Ovary (tissue), 10 donors: ENCODE measurements at places on chromosomes 11 and 22. TPM values are rescaled to one million over a fixed set of nuclear protein-coding genes. Genes with fewer than 3 reads are reported as not detected.

GRCh38 chr11:72899238-72899637 lies 85.0 kb downstream of the ATG16L2 start:
- H3K4me3 ChIP-seq = no peak overlapping the region
- H3K36me3 ChIP-seq = no peaks in the 10 kb centered on the region
- no peaks in the 10 kb centered on the region for H3K27me3 ChIP-seq
- no peak for DNase-seq
- H3K4me1 ChIP-seq = no peaks in the 10 kb centered on the region
- no peak overlapping the region for H3K27ac ChIP-seq

DNA sequence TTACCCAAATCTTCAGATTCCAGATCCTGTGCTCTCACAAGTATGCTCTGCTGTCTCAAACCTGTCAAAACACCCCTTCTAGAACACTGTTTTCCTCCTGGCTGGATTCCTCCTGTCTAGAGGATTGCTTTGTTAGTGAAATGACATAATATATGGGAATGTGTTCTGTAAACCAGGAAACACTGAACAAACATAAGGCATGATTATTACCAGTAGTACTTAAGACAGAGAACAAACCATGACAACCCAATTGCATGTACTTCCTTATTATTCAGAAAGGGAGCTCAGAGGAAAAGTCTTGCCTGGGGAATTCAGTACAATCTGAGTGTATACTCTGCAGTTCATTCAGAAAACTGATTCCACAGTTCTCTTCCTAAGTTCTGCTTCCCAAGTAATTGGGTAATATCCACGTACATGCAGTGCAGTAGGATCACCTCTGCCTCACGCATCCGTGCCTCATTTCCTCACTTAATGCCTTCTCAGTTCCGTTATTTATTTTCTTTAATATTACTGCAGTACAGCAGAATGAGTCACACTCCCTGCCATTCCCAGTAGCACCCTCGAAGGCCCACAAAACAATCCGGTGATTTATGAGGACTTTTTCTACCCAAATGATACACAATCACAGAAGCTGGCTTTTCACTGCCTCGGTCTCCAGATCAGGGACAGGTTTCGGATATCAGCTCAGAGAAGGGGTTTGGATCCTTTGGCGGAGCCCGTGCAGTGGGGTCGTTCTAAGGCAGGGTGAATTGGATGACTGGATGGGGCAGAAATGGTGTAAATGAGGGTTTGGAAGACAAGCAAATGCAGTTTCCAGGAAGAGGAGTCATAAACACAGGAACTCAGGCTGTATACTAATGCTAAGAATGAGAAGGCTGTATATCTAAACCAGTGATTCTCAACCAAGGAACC lies 896.9 kb downstream of the KCNA4 start:
- DNase-seq = no peak
- no peak overlapping the region for H3K4me3 ChIP-seq
- H3K4me1 ChIP-seq = no peaks in the 10 kb centered on the region
- no peaks in the 10 kb centered on the region for H3K27me3 ChIP-seq
- H3K36me3 ChIP-seq = no peaks in the 10 kb centered on the region

The FIBIN gene
- 18.7 TPM for total RNA-seq

DNA sequence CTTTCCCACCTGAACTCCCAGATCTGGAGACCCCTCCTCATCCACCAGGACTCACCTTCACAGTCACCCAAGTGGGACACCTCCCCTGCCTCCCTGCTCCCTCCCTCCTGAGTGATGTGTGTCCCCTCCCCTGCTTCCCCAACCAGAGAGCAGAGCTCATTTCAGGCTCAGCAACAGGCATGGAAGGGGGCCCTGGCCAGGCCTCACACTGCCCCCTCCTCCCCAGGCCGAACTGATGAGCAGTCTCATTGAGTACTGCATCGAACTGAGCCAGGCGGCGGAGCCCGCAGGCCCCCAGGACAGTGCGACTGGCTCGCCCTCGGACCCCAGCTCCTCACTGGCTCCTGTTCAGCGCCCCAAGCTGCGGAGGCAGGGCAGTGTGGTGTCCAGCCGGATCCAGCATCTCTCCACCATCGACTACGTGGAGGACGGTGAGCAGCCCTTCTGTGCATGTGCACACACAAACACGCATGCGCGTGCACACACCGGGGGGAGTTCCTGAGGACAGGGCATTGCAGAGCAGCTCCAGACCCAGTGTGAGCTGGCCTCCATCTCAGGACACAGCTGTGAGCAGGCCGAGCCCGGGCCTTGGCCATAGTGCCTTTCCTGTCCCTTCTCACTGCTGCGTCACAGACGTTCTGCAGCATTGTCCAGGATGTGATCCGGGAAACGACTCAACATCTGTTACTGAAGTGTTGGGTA lies 17.8 kb upstream of the NEAT1 start:
- H3K36me3 ChIP-seq = no peaks in the 10 kb centered on the region
- H3K4me3 ChIP-seq = no peak overlapping the region
- DNase-seq = no peak
- H3K4me1 ChIP-seq = no peaks in the 10 kb centered on the region

DNA sequence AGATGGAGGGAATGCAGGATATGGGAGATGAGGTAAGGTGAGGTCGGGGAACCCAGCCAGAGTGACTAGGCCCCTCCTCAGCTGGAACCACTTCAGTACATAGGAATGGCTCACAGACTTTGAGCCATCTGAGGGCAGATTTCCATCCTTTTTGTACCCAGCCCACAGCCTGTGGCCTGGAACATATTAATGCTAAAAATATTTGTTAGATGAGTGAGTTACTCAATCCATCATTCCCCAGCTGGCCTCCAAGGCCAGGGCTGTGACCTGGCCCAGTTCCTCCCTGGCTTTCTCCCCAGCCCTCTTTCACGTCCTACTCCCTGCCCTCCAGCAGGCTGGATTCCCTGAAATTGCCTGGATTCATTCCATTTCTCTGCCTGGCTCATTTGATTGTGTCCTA lies 57.2 kb upstream of the PRDM11 start:
- no peaks in the 10 kb centered on the region for H3K36me3 ChIP-seq
- no peaks in the 10 kb centered on the region for H3K27me3 ChIP-seq
- DNase-seq = peak; percentile 81
- H3K4me1 ChIP-seq = peaks cover 8% of the 10 kb centered on the region
- H3K4me3 ChIP-seq = no peak overlapping the region
- no peak overlapping the region for H3K27ac ChIP-seq

DNA sequence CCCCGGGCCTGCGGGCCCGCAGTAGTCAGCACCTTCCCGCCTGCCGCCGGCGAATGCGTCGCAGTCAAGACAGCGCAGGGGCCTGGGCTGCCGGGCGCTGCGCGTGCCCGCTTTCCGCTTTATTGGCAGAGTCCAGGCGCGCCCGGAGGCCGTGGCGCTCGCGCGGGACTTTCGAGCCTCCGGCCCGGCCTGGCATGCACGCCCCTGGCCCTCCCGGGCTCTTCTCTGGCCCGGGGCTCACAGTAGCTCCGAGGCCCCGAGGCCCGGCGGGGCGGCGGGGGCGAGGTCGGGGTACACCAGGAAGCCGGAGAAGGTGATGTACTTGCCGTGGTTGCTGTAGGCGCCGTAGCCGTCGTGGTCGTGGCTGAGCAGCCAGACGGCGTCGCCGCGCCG lies 3.1 kb downstream of the FAM180B start:
- DNase-seq = peak; percentile 57
- peaks cover 11% of the 10 kb centered on the region for H3K4me1 ChIP-seq
- H3K27ac ChIP-seq = peak overlapping the region; percentile 76

The F2 gene
- total RNA-seq = not detected

The RPS6KA4 gene
- 7.3 TPM for total RNA-seq

- H3K27ac ChIP-seq = no peak overlapping the region
- DNase-seq = no peak
- H3K4me1 ChIP-seq = peaks cover 11% of the 10 kb centered on the region
- no peak overlapping the region for H3K4me3 ChIP-seq
These were observed 61.1 kb downstream of the FLRT1 start for GRCh38 chr11:64096835-64097234.

DNA sequence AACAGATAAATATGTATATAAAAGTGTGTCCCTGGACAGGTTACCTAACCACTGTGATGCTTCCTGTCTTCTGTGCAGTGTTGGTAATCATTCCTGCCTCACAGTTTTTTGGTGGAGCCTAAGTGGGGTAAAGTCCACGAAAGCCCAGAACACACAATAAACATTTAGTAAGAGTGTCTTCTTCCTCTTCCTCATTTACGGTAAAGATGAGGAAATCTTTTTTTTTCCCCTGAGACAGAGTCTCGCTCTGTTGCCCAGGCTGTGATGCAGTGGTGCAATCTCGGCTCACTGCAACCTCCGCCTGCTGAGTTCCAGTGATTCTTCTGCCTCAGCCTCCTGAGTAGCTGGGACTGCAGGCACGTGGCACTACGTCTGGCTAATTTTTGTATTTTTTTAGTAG lies 117.1 kb downstream of the LDLRAD3 start:
- H3K27me3 ChIP-seq = no peaks in the 10 kb centered on the region
- no peaks in the 10 kb centered on the region for H3K36me3 ChIP-seq
- no peak overlapping the region for H3K4me3 ChIP-seq
- no peak for DNase-seq

GRCh38 chr22:38733724-38734381 lies 21.9 kb downstream of the SUN2 start:
- H3K27me3 ChIP-seq = no peaks in the 10 kb centered on the region
- H3K4me3 ChIP-seq = no peak overlapping the region
- peaks cover 20% of the 10 kb centered on the region for H3K4me1 ChIP-seq
- no peaks in the 10 kb centered on the region for H3K36me3 ChIP-seq
- DNase-seq = peak; percentile 75

The CRYBB2 gene
- not detected for total RNA-seq

DNA sequence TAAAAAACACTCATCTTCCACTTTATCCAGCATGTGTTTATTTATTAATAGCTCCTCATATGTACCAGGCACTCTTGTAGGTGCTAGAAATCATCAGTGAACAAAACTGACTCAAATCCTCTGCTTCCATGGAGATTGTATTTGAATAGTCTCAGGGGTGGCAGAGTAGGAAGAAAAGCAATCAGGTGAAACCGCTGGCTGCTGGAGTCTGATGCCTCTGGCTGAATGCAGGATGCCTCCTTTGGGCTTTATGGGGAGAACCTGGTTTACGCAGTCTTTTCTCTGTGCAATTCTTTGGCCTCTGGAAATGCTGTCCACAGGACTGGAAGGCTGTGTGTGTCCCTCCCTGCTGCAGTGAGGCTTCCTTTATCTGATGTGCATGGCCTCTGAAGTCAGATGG lies 12.8 kb upstream of the OSBP2 start:
- H3K27ac ChIP-seq = no peak overlapping the region
- H3K27me3 ChIP-seq = no peaks in the 10 kb centered on the region
- H3K4me1 ChIP-seq = no peaks in the 10 kb centered on the region
- H3K4me3 ChIP-seq = no peak overlapping the region
- no peaks in the 10 kb centered on the region for H3K36me3 ChIP-seq
- no peak for DNase-seq

- H3K4me1 ChIP-seq = peaks cover 63% of the 10 kb centered on the region
- H3K27me3 ChIP-seq = no peaks in the 10 kb centered on the region
- H3K36me3 ChIP-seq = no peaks in the 10 kb centered on the region
These were observed 4.8 kb downstream of the ARHGEF17 start for GRCh38 chr11:73312851-73313327.

- no peak overlapping the region for H3K27ac ChIP-seq
- no peaks in the 10 kb centered on the region for H3K36me3 ChIP-seq
- no peak for DNase-seq
- H3K4me1 ChIP-seq = no peaks in the 10 kb centered on the region
- H3K27me3 ChIP-seq = no peaks in the 10 kb centered on the region
- no peak overlapping the region for H3K4me3 ChIP-seq
These were observed 284.6 kb upstream of the ZC3H12C start for GRCh38 chr11:109808569-109808968.

GRCh38 chr11:96815236-96815635 lies 425.4 kb downstream of the JRKL start:
- no peak overlapping the region for H3K27ac ChIP-seq
- no peaks in the 10 kb centered on the region for H3K36me3 ChIP-seq
- no peaks in the 10 kb centered on the region for H3K27me3 ChIP-seq
- no peaks in the 10 kb centered on the region for H3K4me1 ChIP-seq

DNA sequence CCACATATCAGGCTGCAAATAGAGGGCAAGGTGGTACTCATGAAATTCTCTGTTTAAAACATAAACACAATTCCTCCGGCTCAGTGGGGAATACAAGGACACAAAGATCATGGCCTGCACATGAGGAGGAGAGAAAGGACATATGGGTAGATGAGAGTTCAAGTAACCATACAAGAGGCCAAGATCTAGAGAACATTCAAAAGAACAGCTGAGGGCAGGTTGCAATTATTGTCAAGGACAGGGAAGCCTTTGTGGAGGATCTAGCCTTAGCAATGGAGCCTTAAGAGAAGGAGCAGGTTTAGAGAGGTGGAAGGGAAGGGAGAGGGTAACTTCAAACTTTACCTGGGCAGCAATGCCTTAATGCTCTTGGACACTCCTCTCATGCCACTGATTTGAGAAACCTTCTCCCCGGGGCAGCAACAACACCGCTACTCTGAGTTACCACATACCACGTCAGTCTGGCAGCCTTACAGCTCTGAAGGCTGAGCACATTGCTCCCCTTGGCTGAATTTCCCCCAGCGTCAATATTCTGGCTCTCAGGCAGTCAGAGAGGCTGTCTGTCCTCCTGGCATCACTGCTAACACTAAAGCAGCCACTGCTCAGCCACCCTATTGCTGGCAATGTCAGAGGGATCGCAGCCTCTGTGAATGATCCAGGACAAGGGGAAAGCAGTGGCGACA lies 55.5 kb downstream of the CLPB start:
- H3K36me3 ChIP-seq = no peaks in the 10 kb centered on the region
- no peaks in the 10 kb centered on the region for H3K27me3 ChIP-seq
- DNase-seq = peak; percentile 65
- no peak overlapping the region for H3K4me3 ChIP-seq
- H3K4me1 ChIP-seq = peaks cover 13% of the 10 kb centered on the region

The TEX12 gene
- total RNA-seq = 0.23 TPM

The MYO7A gene
- 6.5 TPM for total RNA-seq

- no peak overlapping the region for H3K4me3 ChIP-seq
- H3K27me3 ChIP-seq = no peaks in the 10 kb centered on the region
- H3K27ac ChIP-seq = no peak overlapping the region
- DNase-seq = no peak
These were observed 1.7 kb downstream of the CTSD start for GRCh38 chr11:1761857-1762536.

The TYR gene
- not detected for total RNA-seq
